ENCODE measurements at places on chromosomes 12 and 14.

DNA sequence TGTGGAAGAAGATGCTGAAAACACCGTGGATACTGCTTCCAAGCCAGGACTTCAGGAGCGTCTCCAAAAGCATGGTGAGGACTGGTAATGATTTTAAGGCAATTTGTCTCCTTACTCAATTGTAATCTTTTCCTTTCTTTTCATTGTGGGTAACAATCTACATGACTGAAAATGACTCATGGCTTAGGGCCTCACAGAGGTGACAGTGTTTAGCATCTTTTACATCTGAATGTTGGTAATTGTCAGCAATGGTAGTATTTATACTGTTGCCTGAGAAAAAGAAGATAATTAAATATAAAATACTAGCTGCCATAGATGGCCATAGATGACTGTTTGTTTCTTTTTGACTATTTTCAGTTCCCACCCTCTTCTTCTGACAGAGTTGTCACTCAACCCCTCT lies 31.6 kb downstream of the TULP3 start:
- DNase-seq = no peak

DNA sequence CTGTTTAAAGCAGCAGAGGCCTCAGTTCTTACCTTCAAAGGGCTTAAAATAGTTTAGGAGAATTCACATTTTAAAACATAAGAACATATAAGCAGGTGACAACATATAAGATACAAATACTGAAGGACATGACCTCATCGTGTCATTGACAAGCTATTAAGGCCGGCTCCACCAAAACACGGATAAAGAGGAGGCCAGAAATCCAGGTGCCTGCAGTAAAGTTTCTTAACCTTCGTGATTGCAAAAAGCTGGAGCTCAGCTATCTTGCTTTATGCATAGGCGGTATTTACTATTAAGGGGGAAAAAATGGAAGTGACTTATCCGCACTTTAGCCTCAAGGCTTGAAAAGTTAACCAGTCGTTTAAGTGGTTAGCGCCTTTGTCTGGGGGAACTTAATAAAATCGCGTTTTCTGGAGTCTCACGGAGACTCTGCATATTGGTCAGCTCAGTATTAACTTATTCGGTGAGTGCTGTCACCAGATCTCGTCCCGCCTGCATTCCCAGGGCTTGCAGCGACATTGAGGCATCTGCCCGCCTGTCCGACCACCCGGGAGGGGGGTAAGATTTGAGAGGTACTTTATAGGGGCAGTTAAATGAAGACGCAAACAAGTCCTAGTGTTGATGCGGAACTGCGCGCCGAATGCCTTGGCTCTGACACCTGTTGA lies 1.1 kb upstream of the SP1 start:
- no peak for DNase-seq

GRCh38 chr12:86097161-86097560 lies 159.0 kb downstream of the MGAT4C start:
- DNase-seq = no peak

GRCh38 chr14:22388669-22389595 lies 200.1 kb downstream of the DAD1 start:
- DNase-seq = no peak

DNA sequence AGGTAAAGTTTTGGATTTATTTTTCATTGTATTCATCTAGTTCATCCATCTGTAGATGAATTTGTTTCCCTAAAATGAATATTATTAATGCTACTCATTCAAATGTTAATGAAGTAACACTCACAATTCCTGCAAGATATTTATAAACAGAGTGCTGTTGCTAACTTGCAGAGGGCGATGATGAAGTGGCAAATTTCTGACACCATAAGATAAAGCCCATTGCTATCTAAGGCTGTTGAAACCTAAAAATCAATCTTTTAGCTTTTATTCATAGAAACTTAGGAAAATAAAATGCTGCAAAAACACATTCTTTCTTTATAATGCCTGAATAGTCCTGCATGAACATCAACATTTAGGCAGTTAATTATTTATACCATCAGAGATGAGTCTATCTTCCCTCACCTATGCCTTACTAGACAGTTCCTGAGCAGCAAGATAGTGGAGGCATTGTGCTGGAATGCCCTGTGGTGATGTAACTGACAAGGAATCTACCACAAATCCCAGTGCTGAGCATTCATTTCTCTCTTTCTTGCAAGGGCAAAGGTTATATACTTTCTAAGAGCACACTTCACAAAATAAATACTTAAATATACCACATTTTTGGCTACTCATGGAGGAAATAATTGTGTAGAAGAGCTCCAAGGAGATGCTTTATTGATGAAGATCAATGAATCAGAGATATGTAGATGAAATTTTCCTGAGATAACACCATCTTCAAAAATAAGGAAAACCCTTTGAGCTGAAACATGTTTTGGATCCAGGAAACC lies 57.6 kb downstream of the LMNTD1 start:
- DNase-seq = no peak

DNA sequence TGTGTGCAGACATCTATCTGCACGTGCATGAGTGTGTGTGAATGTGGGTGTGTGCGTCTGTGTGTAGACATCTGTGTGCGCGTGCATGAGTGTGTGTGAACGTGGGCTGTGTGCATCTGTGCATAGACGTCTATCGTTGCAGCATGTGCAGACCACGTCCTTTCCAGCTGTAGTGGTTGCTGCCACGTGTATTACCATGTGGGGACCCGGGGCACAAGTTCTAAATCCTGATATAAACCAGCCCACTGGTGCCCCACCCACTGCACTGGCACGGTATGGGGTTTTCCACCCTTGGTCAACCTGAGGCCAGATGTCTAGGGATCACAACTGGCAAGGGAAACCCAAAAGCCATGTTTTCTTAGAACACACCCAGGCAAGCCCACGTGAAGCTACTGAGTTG lies 197.0 kb downstream of the ANO2 start:
- DNase-seq = no peak

GRCh38 chr12:31740628-31741027 lies 11.8 kb upstream of the AMN1 start:
- DNase-seq = no peak

- peak; percentile 70 for DNase-seq
These were observed 79.8 kb upstream of the FSCB start for GRCh38 chr14:44586910-44587309.

GRCh38 chr14:103528146-103528586 lies 830 bp upstream of the TRMT61A start:
- DNase-seq = no peak

DNA sequence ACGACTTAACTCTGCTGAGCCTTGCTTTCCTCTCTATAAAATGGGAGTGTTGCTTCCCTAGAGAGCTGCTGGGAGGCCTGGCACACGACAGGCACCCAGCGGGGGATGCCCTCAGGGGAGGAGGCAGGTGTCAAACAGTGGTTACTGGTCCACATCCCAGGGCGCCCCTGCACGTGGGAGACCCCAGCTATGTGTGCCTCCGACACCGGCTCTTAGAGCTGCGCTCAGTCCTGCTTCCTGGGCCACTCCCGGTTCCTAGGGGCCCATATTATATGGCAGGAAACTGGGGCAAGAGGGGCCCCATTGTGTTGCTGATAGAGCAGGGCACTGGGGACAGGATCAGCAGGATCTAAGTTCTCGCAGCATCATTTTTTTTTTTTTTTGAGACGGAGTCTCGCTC lies 47.3 kb downstream of the CHGA start:
- DNase-seq = no peak

DNA sequence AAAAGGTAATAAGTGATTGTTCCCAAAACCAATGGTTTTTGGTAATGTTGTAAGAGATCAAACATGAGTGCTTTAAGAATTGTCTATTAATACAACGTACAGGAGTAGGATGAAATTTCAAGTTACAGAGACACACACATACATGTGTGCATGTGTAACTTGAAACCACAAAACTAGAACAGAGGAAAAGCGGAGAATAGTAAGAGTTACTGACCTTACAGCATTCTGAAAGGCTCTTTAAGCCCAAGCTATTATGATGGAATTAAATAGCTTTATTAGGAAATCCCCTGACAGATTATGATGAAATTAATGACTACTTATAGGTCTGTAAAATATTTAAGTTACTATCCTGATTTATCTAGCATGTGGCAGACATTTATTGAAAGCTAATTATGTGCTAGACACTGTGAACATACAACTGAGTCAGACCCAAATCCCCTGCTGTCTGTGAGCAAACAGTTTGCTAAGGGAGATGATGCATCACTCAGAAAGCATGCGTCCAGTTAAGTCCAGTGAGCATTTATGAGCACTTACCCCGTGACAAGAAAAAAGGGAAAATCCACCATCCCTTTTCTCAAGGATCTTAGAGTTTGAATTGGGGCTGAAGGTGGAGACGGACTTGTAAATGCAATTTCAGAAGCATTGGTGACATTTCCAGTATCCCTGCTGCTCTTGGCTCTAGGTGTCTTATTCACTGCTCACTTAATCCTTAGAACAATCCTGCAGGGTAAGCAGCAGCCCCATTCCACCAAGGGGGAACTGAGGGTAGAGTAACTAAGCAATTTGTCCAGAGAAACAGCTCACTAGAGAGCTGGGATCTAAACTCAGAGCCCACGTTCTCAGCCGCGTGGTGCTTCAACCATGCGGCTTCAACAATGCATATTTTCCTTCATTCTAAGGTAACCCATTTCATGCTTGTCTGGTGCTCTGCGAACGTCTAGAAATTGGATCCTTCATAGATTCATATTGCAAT lies 117.4 kb downstream of the EML1 start:
- no peak for DNase-seq

DNA sequence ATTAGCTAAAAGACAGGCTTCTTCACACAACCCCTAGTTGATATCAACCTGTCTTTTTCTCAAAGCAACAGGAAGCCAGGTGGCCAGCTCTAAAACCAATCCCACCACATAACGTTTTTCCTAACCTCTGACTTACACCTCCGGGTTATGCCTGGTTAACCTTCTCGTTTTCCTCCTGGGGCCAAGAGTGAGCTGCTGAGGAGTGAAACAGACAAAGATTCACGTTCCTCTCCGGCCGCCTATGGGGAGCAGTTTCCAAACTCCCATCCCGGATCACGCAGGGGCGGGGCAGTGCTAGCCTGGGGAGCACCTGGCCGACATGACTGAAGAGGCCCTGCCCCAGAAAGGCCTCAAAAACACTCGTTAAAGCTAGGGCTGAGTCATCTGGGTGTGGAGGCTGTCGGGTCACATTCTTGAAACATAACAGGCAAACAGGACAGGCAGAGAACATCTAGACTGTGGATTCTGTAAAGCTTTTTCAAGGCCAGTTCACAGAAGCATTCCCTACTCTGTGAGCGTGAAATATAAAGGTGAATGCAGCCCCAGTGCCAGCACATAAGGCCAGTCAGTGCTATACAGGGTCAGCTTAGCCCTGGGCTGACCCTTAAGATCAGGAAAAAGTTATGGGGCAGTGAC lies 25.9 kb upstream of the LGALS3 start:
- no peak for DNase-seq

- DNase-seq = no peak
These were observed 28.2 kb upstream of the SNRPF start for GRCh38 chr12:95830335-95831089.

DNA sequence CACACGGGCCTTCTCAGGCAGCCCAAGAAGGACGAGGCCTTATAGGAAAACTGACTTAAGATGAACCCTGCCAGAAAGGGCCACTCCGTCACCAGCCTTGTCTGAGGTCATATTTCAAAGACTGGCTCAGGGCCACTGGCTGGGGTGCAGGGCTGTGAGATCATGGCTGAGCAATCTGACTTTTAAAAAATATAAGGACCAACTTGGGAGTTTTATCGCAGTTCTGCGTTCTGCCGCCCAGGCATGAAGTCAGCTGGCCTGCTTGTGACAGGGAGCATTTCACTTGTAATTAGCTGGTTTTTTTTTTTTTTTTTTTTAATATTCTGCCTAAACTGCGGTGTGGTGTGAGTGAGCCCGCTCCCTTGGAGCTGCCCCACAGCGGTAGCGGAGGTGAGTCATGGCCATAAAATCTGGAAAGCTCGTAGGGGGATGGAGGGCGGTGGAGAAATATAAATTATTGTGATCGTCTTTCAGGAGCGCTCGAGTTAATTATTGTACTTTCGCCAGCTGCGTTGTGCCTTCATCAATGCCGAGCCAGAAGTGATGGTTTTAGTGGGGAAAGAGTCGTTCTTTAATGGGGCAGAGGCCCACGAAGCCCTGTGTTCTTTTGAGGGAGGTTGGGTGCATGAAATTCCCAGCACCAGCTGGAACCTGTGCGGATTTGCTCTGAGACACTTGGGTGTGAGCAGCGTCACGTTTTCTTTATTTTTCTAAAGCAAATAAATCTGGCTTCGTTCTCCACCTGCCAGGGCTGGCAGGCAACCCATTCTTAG lies 231.9 kb downstream of the C12orf75 start:
- DNase-seq = peak; percentile 73

DNA sequence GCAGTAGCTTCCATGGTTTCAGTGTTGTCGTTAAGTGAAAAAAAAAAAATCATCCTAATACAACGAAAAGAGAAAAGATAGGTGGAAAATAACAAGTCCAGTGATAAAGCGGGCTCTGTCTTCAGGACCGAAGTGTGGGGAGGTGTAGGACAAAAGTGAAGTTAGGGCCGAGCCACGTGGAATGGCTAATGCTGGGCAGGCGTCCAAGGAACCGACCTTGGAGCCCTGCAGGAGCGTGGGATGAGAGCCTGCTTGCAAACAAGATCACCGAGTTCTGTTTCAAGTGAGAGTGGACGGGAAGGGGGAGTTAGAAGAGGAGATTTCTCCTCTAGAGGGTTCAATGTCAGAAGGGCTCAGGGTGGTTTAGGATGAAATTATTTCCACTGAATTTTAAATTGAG lies 22.2 kb downstream of the A2ML1 start:
- no peak for DNase-seq

- no peak for DNase-seq
These were observed 396.5 kb downstream of the RAD51B start for GRCh38 chr14:68216079-68216478.

- no peak for DNase-seq
These were observed 42.8 kb upstream of the CPSF6 start for GRCh38 chr12:69196302-69197288.

DNA sequence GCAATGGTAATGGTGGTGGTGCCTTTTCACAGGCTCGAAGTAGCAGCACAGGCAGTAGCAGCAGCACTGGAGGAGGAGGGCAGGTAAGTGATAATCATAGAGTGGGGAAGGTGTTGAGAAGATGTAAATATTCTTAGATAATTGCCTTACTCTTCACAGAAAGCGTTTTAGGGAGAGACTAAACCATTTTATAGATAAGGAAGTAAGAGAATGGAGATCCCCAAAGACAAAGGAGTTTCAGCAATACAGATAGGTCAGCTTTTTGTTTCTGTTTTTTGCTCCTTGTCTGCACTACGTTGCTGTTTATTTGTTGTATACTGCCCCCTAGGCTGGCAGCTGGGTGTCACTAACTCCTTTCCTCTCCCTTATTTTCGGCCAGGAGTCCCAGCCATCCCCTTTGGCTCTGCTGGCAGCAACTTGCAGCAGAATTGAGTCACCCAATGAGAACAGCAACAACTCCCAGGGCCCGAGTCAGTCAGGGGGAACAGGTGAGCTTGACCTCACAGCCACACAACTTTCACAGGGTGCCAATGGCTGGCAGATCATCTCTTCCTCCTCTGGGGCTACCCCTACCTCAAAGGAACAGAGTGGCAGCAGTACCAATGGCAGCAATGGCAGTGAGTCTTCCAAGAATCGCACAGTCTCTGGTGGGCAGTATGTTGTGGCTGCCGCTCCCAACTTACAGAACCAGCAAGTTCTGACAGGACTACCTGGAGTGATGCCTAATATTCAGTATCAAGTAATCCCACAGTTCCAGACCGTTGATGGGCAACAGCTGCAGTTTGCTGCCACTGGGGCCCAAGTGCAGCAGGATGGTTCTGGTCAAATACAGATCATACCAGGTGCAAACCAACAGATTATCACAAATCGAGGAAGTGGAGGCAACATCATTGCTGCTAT lies 2.0 kb downstream of the SP1 start:
- no peak for DNase-seq

- DNase-seq = no peak
These were observed 38.3 kb upstream of the LTA4H start for GRCh38 chr12:96073346-96074330.
